ENCODE measurements at places on chromosomes 7 and 10. TPM values are rescaled to one million over a fixed set of nuclear protein-coding genes. Genes with fewer than 3 reads are reported as not detected.

- DNase-seq = peak; percentile 69
Observed at GRCh38 chr7:101066141-101066832, 19.0 kb upstream of the TRIM56 start.

DNA sequence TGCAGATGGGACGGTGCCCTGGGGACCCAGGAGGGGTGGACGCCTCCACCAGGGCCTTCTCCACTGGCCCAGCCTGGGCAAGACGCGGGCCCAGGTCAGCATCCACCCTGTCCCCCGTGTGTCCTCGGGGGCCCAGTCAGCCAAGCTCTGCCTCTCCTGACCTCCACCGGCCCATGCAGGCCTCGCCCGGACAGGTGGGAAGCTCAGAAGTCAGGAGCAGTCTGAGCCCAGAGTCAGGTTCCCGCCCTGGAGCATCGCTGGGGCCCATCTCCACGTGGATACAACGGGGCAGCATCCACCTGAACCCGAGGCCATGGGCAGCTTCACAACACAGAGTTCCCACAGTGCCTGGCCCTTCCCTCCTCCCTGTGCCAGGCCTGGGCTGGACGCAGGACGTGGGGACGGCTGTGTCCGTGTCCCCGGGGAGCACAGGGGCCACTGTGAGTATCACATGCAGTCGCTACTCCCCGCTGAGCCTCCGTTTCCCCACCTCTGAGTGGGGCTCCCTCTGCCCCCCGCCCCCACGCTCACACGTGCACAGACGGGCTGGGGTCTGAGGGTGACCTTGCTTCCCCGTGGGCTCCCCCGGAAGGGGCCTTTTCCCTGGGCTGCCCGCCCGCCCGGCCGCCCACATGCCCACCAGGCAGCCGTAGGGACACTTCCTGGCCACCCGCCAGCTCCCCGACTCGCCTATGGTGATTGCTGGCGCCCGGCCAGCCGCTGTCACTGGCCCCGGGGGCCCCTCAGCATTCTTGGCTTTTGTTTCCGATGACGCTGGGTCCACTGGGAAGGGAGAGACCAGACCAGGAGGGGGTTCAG, 64.3 kb downstream of the PDGFA start:
- DNase-seq = peak; percentile 92

- no peak for DNase-seq
Observed at GRCh38 chr10:103763374-103764202, 91.8 kb downstream of the SH3PXD2A start.

DNA sequence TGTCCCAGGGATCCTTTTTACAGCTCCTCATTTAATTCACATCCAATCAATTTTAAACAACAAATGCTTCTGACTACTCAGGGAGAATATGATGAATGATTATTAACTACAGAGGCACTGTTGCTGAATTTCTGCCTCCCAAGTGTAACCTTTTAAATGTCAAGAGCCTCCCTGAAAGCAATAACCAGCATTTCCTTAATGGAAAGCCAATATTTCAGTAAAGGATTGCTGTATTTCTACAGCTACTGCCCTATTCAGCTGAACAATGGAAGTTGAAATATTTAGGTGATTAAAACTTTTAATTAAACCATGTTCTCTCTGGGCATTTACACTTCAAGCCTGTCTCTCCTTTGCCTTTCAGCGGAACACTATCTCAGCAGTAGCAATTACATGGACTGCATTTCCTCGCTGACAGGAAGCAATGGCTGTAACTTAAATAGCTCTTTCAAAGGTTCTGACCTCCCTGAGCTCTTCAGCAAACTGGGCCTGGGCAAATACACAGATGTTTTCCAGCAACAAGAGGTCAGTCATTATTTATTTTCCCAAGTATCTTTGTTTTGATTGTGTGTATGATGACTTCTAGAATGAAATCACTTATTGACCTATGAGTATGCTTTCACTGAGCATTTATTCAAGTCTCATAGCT, 304.7 kb downstream of the BICC1 start:
- no peak for DNase-seq

GRCh38 chr7:105131033-105131656, 117.1 kb downstream of the KMT2E start:
- DNase-seq = no peak

- no peak for DNase-seq
Observed at GRCh38 chr7:111803015-111803758, 240.9 kb upstream of the IMMP2L start.

DNA sequence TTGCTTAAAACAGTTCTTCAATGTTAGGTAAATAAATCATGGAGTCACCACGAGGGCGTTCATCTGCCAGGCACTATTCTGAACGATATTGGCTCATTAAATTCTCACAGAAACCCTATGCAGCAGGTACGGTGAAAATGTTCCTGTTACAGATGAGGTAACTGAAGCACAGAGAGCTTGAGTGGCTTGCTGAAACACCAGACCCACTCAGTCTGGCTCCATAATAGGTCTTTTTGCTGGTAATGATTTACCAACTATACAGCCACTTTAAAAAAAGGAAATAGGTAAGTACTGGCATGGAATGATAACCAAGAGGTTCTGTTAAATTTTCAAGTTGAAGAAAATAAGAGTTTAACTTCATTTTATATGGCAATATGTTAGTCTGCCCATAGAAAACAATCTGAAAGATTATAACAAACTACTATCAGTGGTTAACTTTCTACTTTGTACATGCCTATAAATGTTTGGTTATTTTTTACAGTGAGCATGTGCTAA, 1.3 kb upstream of the TM9SF3 start:
- DNase-seq = no peak

DNA sequence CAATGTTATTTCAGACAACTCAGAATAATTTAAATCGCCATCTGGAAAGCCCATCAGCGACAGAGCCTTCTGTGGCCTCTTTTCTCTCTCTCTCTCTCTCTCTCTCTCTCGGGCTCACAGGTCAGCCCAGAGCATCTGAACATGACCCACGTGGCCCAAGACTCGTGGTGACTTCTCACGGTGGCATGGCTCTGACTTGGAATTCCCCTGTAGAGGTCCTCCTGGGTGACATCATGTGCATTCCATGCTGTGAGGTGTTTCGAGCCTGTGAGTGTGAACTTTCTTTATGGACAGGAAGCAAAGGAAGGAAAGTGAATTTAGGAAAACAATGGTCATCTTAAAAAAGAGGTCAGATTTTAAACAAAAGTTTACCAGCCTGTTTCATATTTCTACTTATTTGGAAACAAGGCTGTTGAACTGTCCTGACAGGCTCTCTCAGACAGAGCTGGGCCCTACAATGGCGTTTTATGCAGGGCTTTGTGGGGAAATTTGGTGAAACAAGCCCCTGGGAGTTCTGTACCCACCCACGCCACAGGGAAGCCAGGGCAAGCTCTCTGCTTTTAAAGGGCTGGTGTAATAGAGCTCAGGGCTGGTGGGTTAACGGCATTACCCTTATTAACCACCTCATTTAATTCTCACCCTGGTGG, 359.7 kb upstream of the ZNF32 start:
- no peak for DNase-seq

GRCh38 chr10:56547163-56547562, 186.1 kb upstream of the ZWINT start:
- DNase-seq = peak; percentile 20

GRCh38 chr10:72315611-72316385, 38.9 kb downstream of the DNAJB12 start:
- DNase-seq = no peak

DNA sequence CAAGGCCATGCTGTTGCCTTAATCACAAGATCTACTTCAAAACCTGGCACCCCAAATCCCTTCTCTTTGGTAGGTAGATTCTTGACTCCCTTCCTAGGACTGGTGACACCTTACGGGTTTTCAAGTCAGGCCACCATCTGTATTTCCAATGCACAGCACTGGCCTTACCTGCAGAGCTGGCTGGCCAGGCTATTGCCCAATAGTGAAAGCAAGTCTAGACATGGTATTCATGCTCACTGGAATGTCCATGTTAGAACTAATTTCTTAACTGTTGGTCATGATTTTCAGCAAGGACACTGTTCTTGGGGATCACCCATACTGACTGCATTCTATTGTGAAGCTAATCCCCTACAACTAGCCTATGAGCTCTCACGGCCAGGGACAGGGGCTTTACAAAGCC, 313.1 kb upstream of the RNF32 start:
- no peak for DNase-seq

DNA sequence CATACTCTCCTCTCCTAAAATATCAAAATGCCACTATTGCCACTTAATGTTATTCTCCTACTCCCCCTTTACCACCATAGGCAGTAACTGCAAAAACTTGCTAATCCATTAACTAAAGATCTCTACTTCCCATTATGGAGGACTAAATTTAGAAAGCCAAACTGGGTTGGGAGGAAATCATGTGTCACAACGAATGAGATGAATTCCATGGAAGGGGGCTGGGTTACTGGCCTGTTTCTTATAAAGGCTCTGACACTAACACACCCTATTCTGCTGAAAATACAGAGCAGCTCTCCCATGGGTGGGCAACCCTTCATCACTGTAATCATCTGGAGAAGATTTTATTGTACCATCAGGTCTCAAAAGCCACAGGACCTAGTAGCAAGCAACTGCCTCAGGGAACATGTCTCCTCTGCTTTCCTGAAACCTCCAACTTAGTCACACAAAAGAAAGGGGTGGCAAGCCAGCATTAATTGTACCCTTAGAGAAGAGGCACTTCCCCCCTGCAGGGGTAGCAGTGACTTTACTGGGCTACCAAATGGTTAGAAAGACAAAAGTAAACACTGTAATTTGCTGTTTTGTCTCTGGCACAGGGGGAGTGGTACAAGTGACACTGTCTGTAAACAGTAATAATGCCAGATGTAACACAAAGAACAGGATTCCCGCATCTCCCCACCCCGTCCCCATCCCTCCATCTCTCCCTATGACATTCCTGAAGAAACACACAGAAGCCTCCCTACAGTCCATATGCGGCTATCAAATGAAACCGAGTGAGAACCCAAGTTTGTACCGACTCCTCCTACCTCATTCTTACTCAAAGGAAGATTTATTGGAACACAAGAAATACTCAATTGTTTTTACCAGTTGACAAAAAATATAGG, 81.6 kb downstream of the ARMH3 start:
- DNase-seq = no peak

GRCh38 chr10:791639-792038, 102.2 kb upstream of the DIP2C start:
- no peak for DNase-seq

DNA sequence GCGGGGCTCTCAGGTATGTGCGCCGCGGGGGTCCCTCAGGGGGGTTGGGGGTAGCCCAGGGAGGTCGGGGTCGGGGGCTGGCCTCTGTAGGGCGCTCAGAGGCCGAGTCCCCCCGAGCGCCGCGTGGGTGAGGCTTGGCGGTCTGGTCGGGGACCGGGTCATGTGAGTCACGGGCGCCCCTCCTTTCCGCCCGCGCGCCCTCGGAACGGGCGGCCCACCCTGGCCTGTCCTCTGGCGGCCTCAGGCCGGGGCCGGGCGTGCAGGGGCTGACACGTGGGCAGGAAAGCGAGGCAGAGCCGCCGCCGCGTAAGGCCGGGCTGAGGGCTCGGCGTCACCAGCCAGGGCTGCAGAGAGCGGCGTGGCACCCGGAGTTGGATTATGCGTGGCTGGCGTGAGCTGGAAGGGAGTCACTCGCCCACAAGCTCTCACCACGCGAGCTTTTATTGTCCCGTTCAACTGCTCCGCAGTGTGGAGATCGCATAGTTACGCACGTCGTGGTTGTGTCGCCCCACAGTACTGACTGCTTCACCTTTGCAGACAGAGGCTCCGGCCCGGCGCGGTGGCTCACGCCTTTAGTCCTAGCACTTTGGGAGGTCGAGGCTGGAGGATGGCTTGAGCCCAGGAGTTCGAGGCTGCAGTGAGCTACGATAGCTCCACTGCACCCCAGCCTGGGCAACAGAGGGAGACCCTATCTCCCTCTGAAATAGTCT, 385 bp downstream of the SHLD2 start:
- peak; percentile 81 for DNase-seq

DNA sequence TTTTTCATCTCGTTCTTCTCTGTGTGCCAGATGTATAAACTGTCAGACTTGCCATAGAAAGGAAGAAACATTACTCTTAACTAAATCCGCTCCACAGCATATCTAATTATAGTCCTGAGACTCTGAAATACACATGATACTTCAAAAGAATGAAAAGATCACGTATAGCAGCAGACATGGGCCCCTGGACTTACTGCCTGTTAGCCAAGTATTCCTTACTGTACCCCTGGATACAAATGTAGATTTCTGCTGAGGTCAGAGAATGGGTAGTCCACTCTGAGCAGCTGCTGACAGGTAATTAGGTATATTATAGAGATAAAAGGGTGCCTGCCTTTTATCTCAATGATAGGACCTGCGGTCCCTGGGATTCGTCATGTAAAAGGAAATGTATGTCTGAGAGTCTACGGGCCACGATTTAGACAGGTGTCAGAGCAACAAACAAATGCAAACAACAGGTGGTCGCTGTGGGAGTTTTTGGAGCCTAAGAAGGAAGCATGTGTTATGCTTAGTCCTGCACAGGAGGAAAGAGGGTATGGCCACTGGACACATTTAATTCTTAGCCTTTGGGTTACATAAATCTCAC, 69.4 kb downstream of the VOPP1 start:
- DNase-seq = peak; percentile 50

GRCh38 chr10:97566336-97566996, 6.1 kb upstream of the ANKRD2 start:
- DNase-seq = no peak

DNA sequence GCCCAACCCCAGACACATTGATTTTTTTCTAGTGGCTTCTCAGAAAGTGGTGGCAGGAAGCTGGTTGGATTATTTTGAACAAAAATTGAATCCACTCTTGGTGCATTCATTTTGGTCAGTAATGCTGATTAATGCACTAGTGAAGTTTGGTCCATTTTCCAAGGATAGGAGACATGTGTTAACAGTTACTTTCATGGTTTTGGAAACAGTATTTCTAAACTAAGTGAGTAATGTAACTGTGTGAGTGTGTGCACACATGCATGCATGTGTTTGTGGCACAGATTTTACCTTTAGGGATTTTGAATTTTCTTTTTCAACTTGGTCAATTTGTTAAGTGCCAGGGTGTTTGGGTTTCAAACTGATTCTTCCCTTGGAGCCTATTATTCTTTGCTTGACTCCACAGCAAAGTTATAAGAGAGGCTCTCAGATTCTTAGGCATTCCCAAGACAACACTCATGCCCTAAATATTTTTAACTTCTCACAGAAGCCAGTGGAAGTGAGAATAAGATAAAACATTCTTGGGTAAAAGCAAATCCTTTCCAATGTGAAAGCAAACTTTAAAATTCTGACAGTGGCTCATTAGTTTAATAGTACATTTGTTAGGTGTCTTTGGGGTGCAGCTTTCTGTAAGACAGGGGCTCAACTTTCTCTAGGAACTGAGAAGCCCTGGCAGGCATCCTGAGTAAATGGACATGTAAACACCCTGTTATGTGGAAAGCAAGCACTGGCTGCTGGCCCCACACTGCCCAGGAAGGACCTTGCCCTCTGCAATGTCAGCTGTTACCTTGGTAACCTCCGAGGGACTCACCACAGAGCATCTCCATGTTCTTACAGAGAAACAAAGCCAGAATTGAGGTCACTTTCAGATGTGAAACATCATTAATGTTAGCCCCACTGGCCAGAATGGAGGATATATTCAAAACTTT, 68.4 kb downstream of the ASAH2B start:
- no peak for DNase-seq

- no peak for DNase-seq
Observed at GRCh38 chr7:8305625-8306388, 43.8 kb upstream of the ICA1 start.

GRCh38 chr10:25159591-25159990, 15.2 kb upstream of the GPR158 start:
- DNase-seq = no peak

The NKX1-2 gene
- total RNA-seq = 0.56 TPM

The ADAM8 gene
- total RNA-seq = 0.56 TPM

The VIPR2 gene
- total RNA-seq = 10.2 TPM

The KNDC1 gene
- 1.1 TPM for total RNA-seq

The CFAP58 gene
- total RNA-seq = 0.08 TPM

The LRRD1 gene
- total RNA-seq = 0.05 TPM

The MKX gene
- 2.2 TPM for total RNA-seq

The FAM237B gene
- total RNA-seq = not detected
